ENCODE measurements at places on chromosomes 4 and X.

DNA sequence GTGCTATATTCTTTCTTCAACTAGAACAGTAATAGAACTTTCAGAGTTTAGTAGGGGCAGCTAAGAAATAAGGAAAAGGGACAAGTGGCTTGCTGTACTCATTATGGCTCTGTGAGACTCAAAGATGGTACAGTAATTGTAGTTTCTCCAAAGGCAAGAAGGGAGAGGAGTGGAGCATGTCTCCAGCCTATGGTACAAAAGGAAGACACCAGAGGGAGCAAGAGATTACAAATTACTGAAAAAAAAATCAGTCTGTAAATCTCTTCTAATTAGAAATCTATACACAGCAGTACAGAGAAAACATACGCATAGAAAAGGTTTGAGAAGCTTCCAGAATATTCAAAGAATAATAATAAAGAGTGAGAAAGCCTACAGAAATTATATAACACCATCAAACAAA is 61.4 kb downstream of the KLHL4 start:
- no peak for DNase-seq

GRCh38 chr4:29853833-29854232 is 866.3 kb upstream of the PCDH7 start:
- DNase-seq, result no peak

DNA sequence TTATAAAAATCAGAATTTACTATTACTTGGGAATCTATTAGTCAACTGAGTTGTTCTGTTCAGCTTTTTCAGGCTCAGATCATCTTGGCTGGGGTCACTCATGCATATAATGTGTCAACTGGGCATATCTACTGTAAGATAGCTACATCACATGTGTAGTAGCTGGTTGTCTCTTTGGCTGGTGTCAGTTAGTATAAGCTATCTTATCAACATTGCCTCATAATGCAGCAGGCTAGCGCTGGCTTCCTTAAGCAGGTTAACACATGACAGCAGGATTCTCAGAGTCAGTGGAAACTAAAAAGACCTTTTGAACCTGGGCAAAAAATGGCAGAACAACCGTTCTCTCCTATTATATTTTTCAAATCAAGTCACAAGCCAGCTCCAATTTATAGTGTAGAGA is 378.3 kb upstream of the PCDH10 start:
- DNase-seq, result no peak

DNA sequence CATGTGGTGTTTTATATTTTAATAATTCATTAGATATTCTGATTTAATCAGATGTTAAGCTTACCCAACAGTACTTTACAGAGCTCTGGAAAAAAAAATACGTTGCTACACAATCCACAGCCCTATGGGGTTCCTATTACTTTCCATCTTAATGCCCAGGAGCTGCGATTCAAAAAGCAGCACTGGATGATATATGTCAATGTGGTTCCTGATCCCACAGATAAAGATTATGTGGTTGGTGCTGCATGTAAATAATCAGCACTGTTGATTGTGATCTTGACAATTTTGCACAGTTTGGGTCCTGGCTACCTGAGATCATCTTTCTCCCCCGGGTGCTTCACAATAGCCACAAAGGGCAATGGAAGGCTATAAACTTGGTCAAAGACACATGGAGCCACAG is 72.7 kb upstream of the DCLK2 start:
- no peak for DNase-seq

DNA sequence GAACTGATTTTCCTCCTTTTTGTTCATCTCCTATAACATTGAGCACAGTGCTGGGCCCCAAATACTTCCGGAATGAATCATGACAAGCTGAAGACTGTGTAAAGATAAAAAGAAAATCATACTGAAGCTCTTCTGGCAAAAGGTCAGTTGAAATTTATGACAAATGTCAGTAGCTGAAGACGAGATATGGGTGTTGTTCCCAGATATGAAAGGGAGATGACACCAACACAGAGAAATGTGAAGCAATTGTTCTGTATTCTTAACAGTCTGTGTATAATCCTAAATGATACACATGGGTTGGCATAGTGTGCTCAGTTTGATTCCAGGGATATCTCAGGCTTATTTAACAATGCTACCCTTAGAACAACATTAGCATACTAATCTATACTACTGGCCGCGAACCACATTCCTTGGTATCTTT is 170.5 kb upstream of the PITX2 start:
- DNase-seq, result no peak

GRCh38 chr4:1179089-1179441 is 6.7 kb upstream of the SPON2 start:
- DNase-seq, result no peak

- DNase-seq, result no peak
These were observed 523.6 kb downstream of the TRAM1L1 start for GRCh38 chr4:116561768-116562167.

DNA sequence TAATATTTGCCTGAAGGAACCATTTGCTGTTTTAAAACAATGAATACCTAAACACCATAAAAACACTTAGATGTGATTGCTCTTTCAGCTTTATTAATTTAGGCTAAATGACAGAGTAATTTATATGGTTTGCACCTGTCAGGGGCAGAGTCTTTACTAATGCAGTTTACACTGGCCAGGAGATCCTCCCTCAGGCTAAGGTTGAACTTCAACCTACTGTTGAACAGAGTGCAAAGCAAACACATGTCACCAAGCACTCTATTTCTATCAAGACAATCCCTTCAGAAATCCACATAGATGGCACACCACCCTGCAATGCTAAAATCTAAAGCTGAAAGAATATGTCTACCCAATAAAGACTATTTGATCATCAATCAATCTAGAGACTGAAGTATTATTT is 147.3 kb downstream of the KLHL13 start:
- DNase-seq, result no peak
